Epithelial cell of proximal tubule (primary cell): ENCODE measurements at places on chromosomes 6 and 20. TPM values are rescaled to one million over a fixed set of nuclear protein-coding genes. Genes with fewer than 3 reads are reported as not detected.

Gene SPATS1
- not detected in 2 replicates for total RNA-seq

Gene TMEM170B
- 0.92 and 1.2 TPM in 2 replicates for total RNA-seq

Gene USP49
- 0.94 and 2.7 TPM in 2 replicates for total RNA-seq

Gene GPX5
- total RNA-seq: not detected in 2 replicates

Gene WFDC5
- not detected in 2 replicates for total RNA-seq
